ENCODE measurements at places on chromosomes 1 and 21.

GRCh38 chr1:153928791-153929341, 6.1 kb upstream of the GATAD2B start:
- DNase-seq, result no peak

DNA sequence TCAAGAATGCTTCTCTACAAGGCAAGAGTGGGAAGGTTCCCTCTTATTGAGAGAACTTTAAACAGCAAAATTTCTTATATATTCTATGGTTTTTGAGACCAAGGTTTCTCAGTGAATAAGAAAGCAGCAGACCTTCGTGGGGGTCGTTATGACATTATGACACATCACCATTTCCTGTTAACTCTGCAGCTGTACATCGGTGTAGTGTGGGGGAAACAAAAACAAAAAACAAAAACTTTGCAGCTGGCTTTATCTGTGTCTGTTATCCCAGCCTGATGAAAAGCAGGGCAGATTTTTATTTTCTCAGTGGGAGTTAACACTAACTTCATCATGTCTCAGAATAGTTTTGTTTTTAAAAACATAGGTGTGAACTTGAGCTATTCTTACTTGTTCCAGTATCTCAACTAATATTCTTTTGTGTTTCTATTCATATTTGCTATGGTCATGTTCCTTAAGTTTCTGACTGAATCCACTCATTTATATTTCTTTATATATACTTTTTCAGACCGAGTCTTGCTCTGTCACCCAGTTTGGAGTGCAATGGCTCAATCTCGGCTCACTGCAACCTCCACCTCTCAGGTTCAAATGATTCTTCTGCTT, 2.1 kb downstream of the SDE2 start:
- DNase-seq, result no peak

DNA sequence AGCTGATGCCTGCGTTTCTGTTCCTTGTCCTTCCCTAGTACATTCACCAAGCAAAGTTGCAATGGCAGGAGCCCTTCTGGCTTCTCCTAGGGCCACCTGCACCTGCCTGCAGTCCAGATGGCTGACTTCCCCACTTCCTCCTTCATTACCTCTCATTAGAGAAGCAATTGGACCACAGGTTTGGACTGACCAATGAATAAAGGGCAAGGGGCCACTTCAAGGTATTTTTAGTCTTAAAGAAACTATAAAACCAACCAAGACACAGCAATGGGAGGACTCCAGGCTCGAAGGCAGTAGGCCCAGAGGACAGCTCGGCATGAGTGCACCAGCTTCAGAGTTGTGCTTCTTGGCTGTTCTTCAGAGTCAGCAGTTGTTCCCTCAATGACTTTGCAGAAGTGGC, 60.8 kb upstream of the ROR1 start:
- DNase-seq, result no peak

- DNase-seq, result no peak
These were observed 38.8 kb upstream of the GPR153 start for GRCh38 chr1:6299557-6300165.

DNA sequence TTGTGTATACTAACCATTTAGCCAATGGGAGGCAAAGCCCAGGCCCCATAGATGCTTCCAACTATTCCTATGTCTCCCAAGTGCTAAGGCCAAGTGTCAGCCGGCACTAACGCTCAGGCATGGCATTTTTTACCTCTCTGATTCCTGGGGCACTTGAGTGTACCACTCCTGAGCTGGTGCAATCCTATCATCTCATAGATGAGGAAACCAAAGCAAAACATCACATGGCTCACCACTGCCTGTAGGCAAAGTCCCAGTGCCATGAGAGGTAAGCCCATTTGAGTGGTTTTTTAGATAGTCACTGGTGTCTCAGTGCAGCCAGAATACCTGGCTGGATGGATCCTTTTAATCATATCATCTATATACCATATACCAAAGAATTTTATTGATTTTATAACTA, 8.0 kb upstream of the CCN1 start:
- no peak for DNase-seq

GRCh38 chr1:169090900-169091311, 15.6 kb upstream of the ATP1B1 start:
- DNase-seq, result no peak

DNA sequence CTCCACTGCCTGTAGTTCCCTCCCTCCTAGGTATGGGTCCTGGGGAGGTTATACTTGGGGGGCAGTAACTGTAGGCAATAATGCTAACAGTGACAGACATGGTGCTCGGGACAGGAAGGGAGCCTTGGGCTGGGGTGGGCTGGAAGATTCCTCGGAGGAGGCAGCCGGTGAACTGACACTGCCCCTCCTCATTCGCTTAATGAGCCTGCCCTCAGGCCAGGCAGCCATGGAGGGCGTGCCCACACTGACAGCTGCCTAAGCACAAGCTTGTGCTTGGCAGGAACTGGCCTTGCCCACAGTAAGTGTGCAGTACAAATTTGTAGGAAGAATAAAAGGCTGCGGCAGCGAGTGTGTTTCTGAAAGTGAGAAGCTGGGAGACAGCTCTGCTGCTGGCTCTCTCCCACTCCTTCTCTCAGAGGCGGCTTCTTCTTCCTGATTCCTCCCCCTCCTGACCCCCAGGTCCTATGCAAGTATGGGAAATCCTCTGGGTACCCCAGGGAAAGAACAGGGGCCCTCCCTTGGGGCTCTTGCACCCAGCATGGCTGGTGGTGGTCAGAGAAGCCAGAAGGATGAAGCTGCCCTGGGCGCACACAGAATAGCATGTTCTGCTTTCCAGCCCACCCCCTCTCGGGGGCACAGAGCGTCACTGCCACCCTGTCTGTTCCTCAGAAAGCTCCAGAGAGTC, 23.6 kb downstream of the OPTC start:
- DNase-seq, result no peak

- DNase-seq, result no peak
These were observed 63.9 kb downstream of the SSBP3 start for GRCh38 chr1:54342288-54342687.

- DNase-seq, result no peak
These were observed 644 bp upstream of the MRPL24 start for GRCh38 chr1:156741481-156741983.

DNA sequence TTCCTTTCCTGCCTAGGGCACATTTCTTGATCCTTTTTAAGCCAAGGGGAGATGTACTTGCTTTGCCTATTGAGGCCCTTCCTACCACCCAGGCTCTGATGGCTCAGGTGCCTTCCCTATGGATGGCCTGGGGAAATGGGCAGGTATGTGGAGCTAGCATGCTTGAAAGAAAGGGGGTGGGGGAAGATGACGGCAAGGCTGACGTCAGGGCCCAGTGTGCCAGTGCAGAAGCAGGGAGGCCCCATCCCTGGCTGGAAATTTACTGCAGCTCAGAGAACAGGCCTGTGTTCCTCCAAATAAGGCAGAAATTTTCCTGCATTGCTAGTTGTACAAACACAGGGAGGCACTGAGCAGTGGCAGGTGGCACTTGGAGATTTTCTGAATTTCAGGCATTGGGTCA, 453.2 kb upstream of the VAMP3 start:
- DNase-seq, result no peak

- no peak for DNase-seq
These were observed at the start of gene CD34 for GRCh38 chr1:207910591-207911354. TSS of gene CD34 (minus strand) at chr1:207911125. CDS start at chr1:207911080, 45 bp downstream.

DNA sequence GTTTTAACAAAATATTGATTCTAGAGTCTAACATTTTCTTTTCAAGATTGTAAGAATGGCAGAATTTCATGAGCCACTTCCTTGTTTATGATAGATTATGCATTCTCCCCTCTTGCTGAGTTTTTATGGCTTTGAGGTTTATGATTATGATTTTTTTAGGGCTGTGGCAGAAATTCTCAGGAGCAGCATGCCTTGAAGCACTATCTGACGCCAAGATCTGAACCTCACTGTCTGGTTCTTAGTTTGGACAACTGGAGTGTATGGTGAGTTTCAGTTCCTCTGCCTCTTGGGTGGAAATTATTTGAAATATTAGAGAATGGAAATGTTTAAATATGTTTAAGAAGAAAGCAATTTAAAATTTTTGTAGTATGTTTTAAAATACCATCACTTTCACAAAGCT, 10.2 kb downstream of the USP16 start:
- DNase-seq, result no peak

GRCh38 chr1:185603158-185603557, 131.0 kb upstream of the HMCN1 start:
- DNase-seq, result no peak

- DNase-seq, result no peak
These were observed 66.1 kb upstream of the FAM3B start for GRCh38 chr21:41250519-41250918.

Measured in CD4-positive, alpha-beta T cell (primary cell).